ENCODE measurements at places on chromosomes 5 and 9.

DNA sequence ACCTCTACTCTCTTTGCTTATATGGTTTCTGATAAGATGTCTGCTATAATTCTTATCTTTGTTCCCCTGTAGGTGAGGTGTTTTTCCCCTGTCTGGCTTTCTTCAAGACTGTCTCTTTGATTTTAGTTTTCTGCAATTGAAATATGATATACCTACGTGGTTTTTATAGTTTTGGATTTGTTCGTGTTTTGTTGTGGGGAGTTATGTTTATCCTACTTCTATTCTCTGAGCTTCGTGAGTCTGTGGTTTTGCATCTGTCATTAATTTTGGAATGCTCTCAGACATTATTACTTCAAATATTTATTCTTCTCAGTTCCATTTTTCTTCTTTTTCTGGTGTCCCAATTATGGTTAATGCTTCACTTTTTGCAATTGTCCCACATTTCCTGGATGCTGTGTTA lies 521.3 kb downstream of the KCTD16 start:
- DNase-seq = no peak

GRCh38 chr5:139178589-139178917 lies 19.6 kb downstream of the SIL1 start:
- no peak for DNase-seq

- DNase-seq = no peak
These were observed 100.0 kb downstream of the ZSWIM6 start for GRCh38 chr5:61431923-61432620.

DNA sequence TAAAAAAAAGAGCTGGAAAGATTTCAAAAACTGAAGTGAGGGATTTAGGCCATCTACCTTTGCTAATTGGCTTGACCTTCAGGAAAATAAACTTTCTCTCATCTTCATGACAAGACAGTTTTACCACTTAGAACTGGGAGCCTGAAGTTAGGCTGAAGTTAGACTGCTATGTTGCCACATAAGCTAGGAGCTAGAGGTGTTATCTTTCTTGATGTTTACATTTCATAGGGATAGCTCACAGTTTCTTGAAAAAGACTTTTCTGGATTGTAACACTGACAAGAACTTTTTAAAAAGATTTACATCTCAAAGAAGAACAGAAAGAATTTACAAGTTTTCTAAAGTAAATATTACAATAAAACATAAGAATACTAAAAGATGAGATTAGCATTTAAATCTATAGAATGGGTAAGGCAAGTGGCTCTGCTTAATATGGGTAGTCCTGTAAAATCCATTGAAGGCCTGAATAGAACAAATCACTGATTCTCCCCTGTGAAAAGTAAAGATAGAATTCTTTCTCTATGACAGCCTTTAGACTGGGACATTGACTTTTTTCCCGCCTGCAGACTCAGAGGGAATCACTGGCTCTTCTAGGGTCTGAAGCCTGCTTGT lies 1665.4 kb upstream of the CDH9 start:
- DNase-seq = no peak

DNA sequence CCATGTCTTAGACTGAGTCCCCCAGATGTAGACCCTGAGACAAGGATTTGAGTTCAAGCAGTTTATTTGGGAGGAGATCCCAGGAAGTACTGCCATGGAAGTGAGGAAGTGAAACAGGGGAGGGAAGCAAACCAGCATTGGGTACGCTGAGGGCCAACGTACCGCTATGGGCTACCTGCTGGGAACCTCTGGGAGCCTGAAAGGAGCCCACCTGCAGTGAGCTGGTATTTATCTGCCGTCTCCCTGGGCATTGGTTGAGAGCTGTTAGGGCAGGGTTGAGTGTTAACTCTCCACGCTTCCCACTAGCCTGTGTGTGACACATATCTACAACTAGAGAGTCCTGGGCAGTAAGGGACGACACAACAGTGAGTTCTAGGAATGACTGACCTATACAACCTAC lies 131.6 kb upstream of the SLC24A2 start:
- no peak for DNase-seq
